H7 (cell line): ENCODE measurements at places on chromosomes 6 and 20.

GRCh38 chr20:60052322-60052721, 94.1 kb downstream of the CDH26 start:
- no peak for DNase-seq

GRCh38 chr6:99330159-99330558, 19.3 kb downstream of the FAXC start:
- DNase-seq, result peak; percentile 41

GRCh38 chr6:34182751-34183531, 37.1 kb upstream of the GRM4 start:
- DNase-seq, result peak; percentile 57

GRCh38 chr6:101537753-101538316, 144.3 kb downstream of the GRIK2 start:
- no peak for DNase-seq

DNA sequence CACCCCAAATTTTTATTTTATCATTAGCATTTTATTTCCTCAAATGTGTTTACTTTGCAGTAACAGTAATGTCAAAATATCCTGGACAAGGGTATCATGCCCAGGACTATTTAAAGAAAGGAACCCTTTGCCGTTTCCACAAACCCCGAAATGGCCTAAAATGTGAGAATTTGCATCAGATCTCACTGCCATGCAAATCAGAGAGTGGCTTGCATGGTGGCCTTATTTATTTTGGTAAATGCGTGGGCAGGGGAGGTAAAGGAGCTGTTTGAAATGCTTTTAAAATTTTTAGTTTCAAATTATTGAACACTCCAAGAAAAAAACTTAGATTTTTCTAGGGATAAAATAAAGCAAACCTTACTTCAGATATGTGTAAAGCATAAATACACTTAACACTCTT, 43.8 kb downstream of the ADAT2 start:
- DNase-seq, result no peak

GRCh38 chr6:134240665-134241431, 77.1 kb downstream of the SGK1 start:
- no peak for DNase-seq

GRCh38 chr20:3707508-3707899, 4.9 kb downstream of the SIGLEC1 start:
- DNase-seq, result peak; percentile 7

DNA sequence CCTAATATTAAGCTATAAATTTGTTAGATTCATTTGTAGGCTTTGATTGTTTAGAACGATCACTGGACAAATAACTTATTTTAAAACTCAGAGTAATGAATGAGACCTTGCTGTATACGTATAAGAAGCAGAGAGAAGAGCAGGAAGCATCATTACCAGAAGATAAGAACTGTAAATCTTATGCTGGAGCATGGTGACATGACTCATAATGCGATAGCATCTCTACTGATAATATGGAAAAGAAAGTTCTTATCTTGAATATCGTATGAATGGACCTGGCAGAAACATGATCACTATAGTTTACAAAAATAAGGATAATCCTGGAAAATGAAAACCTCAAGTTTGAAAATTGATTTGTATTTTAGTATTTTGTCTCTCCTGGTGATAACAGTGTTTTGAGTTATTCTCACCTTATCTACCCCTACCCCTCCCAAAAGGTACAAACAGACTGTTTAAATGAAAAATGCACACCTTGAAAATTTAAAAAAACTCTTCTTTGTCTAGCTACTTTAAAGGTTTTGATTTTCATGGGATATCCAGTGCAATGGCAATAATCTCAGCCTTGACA, 2.0 kb upstream of the ZSCAN26 start:
- no peak for DNase-seq
